ENCODE measurements at places on chromosomes 16 and 17.

DNA sequence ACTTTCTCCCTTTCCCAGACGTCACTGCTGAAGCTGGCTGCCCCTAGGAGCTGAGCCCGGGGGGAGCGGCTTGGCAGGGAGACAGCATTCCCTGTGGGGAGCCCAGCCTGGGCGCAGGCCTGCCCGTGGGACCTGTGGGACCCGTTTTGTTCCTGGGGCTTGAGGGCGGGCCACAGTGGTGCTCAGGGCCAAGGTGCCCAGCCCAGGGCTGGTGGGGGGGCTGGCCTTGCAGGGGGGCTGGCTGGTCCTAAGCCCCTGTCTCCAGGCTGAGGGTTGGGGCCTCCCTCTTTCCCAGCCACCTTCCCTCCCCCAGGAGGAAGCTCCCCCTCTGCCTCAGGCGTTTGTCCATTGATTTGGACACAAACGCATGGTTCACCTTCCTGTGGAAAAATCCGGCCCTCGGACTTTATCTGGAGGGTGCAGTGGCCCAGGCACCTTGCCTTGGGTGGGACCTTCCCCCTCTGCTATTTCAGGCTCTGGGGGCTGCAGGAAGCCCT lies 4.4 kb downstream of the NHERF2 start:
- DNase-seq: no peak

DNA sequence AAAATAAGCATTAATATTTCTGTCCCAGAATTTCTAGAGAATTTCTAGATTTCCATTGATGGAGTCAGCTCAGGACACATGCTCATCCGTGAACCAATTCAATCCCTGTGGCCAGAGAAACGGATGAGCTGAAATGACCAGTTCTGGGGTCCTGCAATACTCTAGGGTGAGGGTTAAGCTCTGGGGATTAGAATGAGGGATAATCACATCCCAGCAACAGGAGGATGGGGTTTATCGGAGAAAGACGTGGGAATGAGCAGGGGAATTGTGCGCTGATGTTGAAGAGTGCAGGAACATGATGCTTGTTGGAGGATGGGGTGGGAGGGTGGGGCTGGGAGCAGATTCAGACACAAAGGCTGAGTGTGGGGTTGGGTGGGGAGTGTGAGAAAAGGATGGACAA lies 64.1 kb downstream of the SLC5A11 start:
- no peak for DNase-seq

DNA sequence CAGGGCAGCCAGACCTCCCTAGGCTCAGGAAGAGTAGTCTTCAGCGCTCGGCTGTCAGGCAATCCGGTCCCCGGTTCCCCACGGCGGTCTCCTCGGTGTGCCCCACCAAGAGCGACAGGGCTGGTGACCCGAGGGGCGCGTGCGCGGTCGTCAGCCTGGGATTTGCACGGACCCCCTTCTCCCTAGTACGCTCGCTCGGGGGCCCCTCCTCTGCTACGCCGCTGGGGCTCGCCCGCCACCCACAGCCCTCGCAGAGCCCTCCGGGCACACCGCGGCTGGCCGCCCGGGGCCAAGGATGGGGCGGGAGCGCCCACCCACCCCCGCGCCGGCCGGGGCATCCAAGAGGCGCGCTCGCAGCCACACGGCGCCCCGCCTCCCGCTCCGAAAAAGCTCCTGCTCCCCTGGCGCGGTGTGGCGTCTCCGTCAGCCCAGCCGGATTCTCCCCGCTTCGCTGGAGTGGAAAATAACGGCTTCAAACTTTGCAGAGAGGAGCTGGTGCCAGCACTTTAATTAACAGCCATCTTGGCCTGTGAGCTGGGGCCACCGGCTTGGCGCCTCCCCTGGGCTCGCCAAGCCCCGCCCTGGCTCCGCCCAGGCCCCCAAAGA lies 2.1 kb upstream of the C1QL1 start:
- no peak for DNase-seq

DNA sequence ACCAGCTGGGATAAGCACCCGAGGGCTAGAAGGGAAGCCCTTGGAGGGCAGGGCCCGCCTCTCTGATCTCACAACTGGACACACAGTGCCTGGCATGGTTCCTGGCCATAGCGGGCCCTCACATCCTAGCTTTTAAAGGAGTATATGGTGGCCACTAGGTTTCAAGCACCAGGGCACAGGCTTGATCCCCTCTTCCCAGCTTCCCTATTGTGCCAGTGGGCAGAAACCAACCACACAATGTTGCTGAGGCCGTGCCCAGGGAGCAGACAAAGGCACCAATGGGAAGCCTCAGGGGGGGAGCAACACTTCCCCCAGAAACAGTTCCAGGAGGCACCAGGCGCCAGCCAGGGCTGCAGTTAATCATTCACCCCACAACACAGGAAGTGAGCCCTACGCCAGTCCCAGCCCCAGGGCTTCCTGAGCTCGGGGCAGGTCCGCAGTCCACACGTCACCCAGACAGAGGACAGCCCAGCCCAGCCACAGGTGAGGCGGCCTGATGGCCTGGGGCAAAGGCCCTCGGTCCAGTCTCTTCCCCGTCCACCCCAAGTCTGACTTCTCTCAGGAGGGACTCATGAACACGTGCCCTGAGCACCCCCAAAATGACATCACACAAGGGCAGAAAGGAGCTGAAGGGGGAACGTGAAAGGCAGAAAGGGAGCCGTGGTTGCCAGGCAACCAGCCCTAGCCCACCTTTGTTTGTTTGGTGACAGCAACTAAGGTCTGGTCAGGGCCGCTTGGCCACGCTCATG lies 12.8 kb downstream of the SMIM5 start:
- DNase-seq: no peak

GRCh38 chr17:2563543-2563942 lies 29.9 kb upstream of the PAFAH1B1 start:
- no peak for DNase-seq

- DNase-seq: no peak
These were observed 4.4 kb downstream of the FOXF1 start for GRCh38 chr16:86514481-86515376.

DNA sequence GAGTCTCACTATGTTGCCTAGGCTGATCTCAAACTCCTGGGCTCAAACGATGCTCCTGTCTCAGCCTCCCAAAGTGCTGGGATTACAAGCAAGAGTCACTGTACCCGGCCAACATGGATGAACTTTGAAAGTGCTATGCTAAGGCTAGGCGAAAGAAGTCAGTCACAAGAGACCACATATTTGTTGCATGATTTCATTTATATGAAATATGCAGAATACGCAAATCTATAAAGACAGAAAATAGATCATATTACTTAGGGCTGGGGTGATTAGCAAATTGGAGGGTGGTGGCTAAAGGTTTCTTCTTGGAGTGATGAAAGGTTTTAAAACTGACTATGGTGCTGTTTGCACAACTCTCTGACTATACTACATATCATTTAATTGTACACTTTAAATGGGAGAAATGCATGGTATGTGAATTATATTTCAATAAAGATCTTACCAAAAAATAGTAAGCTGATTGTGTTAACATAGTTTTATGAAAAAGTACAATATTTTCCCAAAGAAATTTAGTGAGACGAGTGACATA lies 1.2 kb upstream of the FLYWCH1 start:
- no peak for DNase-seq

GRCh38 chr17:8745586-8746500 lies 1.2 kb upstream of the CCDC42 start:
- DNase-seq: no peak

DNA sequence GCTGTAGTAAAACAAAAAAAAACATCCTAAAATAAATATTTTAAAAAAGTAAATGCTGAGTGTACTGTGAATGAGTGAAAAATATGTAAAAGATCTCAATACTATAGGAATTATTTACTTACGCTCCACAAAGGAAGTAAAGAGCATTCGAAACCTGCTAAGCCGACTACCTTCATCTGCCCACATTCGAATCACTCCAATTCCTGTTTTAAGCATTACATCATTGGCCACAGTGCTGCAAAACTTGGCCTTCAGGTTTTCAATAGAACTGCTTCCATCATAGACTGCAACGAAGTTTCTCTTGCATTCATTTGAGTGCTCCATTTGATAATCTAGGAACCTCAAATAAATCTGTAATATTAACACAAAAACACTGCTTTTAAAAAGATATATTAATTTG lies 34.4 kb downstream of the NETO2 start:
- DNase-seq: no peak

GRCh38 chr17:73856556-73856955 lies 212.3 kb upstream of the SDK2 start:
- no peak for DNase-seq

GRCh38 chr16:31132303-31132979 lies 3.1 kb downstream of the PRSS8 start:
- no peak for DNase-seq

- no peak for DNase-seq
These were observed 87.8 kb downstream of the TUBD1 start for GRCh38 chr17:59804901-59805465.

DNA sequence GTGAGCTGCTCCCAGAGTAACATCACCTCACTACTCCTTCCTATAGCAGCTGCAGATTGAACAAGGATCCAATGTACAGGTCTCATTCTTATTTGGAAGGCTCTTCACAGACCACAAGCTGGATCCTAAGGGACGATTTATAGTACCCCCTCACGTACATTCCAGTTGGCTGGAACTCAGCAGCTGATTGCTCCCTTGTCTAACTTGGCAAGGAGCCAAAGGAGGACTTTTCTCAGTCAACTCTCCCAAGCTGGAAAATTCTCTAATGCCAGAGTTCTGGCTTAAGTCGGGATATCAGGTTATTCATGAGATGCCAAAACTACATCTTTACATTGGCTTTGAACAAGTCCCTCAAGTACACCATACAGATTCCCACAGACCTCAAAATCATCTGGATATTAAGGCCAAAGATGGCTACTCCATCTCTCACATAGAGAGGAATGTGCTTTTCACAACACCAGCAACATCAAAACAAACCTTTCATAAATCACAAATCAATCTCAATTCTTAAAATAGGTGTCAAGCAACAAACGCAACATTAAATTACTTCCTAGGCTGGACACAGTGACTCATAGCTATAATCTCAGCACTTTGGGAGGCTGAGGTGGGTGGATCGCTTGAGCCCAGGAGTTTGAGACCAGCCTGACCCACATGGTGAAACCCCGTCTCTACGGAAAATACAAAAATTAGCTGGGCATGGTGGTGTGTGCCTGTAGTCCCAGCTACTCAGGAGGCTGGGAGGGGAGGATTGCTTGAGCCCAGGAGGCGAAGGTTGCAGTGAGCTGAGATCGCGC lies 39.3 kb downstream of the SMG6 start:
- DNase-seq: no peak

GRCh38 chr16:4081521-4082021 lies 34.7 kb downstream of the ADCY9 start:
- no peak for DNase-seq

GRCh38 chr16:21023509-21024202 lies 123.1 kb downstream of the LYRM1 start:
- DNase-seq: no peak

DNA sequence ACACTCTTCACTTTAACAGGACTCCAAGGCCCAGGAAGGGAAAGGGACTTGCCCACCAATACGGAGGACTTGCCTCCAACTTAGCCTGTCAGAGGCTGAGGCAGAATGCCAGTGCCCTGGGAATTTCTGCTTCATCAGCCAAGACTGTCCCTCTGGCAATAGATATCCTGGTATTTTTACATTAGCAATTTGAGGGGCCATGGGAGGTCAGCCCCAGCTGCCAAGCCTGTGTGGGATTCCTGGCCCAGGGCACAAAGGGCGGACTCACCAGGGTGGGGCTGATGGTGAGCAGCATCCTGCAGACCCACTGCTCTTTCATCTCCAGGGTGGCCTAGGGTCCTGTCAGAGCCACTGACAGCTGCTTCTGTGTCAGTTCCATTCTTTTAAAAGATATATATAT lies 78.3 kb upstream of the CIBAR2 start:
- no peak for DNase-seq

DNA sequence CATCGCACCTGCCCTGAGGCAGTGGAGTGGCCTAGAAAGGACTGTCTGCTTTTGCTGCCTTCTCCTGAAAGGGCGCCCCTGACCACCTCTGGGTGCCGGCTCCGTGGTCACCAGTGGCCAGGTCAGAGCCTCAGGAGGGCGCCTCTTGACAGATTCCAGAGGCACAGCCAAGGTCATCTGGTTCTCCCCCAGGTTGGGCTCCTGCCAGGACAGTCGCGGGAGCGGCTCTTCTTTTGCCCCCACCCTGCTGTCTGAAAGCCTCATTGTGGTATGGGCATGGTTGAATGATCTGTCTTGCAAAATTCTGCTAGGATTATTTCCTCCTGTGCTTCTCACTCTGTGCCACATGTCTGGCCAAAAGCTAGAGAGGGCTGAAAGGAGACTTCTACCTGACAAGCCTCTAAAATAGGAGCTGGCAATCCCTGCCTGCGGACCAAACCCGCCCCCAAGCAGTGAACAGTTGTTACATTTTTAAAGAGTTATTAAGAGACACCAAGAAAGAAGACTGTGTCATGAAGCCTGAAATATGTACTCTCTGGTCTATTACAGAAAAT lies 82.8 kb downstream of the SNX29 start:
- no peak for DNase-seq

- DNase-seq: no peak
These were observed 15.5 kb downstream of the DYNC1LI2 start for GRCh38 chr16:66735891-66736290.

DNA sequence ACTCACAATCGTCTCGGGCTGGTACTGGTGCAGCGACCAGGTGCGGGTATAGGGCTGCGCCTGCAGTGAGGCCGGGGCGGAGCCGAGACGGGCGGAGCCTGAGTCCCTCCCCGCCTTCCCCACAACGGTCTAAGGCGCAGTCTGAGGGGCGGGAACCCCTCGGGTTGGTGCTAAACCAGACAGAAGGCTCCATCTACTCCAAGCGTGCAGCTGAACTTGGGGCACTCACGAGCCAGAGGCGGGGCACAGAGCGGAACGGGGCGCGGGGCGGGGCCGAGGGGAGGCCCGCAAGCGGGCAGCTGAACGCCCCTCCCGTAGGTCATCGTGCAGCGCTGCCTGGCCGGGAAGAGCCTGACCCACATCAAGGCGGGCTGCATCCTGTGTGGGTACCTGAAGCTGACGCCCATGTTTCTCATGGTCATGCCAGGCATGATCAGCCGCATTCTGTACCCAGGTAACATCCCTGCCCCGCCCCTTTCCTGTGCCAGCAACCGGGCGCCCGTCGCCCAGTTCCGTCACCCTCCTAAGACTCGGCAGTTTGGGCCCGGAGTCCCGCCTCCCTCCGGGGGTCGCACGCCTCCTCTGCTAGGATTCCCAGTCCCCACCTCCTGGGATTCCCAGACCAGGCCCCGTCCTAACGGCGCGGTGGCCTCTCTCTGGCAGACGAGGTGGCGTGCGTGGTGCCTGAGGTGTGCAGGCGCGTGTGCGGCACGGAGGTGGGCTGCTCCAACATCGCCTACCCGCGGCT lies 5.0 kb downstream of the SLC5A2 start:
- DNase-seq: no peak

DNA sequence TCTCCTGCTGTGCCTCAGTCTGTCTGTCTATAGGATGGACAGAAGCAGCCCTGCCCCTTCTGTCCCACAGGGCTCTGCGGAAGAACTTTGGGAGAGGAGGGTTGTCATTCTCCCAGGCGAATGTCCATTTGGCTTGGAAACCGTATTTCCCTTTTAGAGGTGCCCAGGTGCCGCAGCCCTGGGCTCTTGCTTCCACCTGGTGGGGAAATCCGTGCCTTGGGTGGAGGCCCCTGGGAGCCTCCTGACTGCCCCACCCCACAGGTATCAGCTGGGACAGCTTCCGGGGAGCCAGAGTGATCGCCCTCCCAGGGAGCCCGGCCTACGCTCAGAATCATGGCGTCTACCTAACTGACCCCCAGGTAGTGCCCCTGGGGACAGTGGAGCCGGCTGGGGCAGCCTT lies 12.7 kb downstream of the FCSK start:
- DNase-seq: no peak

Data from esophagus squamous epithelium (tissue), 5 donors.